Progenitor cell of endocrine pancreas (in vitro differentiated cells): ENCODE measurements at places on chromosomes 1 and 21. TPM values are rescaled to one million over a fixed set of nuclear protein-coding genes. Genes with fewer than 3 reads are reported as not detected.
A peak's percentile ranks its signal among the peaks of the same experiment; 100 is the strongest.

DNA sequence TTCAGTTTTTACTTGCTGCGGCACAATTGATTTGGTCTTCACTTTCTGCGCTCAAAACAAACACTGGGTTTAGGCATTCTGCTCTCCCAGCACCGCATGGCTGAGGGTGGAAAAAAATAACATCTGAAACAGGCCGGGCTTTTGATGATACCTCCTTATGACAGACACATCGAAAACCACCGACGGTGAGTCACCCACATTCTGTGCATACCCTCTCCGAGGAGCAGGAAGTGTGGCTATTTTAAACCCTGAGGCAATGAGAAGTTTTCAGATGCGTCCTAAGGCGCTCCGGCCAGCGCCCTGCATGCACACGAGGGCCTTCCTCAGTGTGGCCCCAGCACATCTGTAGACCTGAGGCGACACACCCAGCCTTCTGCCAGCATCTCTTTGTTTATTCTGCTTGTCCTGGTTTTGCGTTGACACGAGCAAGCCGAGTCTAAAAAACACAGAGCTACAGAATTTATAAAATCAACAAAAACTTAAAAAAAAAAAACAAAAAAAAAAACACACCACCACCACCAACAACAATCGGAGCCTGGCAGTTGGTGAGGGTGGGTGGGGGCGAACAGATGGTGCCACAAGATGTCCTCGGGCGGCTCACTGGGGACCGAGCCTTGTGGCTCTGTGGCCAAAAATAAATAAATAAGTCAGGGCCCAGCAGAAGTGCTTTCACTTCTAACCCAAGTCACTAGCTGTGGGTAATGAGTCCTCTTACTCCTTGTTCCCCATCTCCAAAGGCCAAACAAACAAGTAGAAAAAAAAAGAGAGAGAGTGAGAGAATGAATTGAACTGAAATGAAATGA, 162.6 kb upstream of the IRF2BP2 start:
- peaks cover 27% of the 10 kb centered on the region for H3K4me1 ChIP-seq
- DNase-seq: no peak
- H3K27me3 ChIP-seq: no peaks in the 10 kb centered on the region
- no peak overlapping the region for H3K4me3 ChIP-seq
- no peaks in the 10 kb centered on the region for H3K36me3 ChIP-seq
- peak overlapping the region; percentile 76 for H3K27ac ChIP-seq

GRCh38 chr1:150997949-150998348, 8.8 kb downstream of the MINDY1 start:
- peaks cover 5% of the 10 kb centered on the region for H3K4me1 ChIP-seq
- H3K27me3 ChIP-seq: no peaks in the 10 kb centered on the region
- H3K4me3 ChIP-seq: no peak overlapping the region
- no peak overlapping the region for H3K27ac ChIP-seq

Gene RGSL1
- not detected in 2 replicates for total RNA-seq

Gene KRTAP21-3
- total RNA-seq: not detected in 2 replicates

Gene IKBKE
- total RNA-seq: 5.1 and 6.4 TPM in 2 replicates

Gene ICOSLG
- total RNA-seq: 0.87 and 0.91 TPM in 2 replicates

Gene AGPAT3
- 50.5 and 55.2 TPM in 2 replicates for total RNA-seq
